Epithelial cell of prostate (primary cell): ENCODE measurements at places on chromosomes 3 and 15.

DNA sequence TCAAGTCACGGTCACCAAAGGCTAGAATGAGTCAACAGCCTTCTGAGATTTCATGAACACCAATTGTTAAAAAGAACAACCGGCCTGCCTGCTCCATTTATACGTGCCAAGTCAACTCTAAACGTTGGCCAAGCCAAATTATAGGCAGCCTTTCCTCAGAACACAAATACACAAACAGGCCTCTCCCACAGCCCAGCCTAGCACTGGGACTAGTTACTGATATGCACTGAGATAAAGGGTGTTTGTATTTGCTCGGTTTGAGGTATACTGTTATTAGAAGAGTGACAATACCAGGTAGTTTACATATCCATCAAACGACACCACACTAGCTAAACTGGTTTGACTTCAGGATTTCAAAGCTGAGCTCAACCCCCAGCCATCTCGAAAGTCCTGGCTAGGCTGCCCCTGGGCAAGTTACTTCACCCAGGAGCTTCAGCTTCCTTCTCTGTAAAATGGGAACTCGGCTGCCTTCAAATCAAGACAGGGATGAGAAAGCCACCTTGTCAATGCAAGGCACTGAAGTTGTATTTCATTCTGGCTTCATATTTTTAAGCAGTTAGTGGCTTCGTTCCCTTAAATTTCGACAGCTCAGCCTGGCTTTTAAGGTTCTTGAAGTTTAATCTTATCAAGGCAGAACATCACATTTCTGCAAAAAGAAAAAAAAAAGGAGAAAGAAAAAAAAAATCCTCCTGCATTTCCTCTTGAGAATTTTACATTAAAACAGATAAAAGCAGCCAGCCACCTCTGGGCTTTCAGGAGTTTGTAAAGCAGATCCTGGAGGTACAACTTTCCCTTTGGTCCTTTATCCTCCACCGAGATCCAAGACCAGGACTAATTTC is 4.0 kb downstream of the TLE3 start:
- peak; percentile 55 for DNase-seq

GRCh38 chr3:14377838-14378169 is 24.6 kb upstream of the SLC6A6 start:
- no peak for DNase-seq

- DNase-seq: no peak
These were observed 49.7 kb upstream of the FRMD4B start for GRCh38 chr3:69435274-69436265.

GRCh38 chr3:61606196-61606595 is 44.8 kb downstream of the PTPRG start:
- no peak for DNase-seq

GRCh38 chr15:78000091-78000926 is 77.2 kb downstream of the TBC1D2B start:
- DNase-seq: peak; percentile 12

GRCh38 chr15:26352909-26353308 is 420.0 kb downstream of the GABRB3 start:
- DNase-seq: no peak

GRCh38 chr15:25712961-25713355 is 150.2 kb downstream of the ATP10A start:
- no peak for DNase-seq

- DNase-seq: no peak
These were observed 83.3 kb upstream of the MYO5C start for GRCh38 chr15:52378746-52379394.

DNA sequence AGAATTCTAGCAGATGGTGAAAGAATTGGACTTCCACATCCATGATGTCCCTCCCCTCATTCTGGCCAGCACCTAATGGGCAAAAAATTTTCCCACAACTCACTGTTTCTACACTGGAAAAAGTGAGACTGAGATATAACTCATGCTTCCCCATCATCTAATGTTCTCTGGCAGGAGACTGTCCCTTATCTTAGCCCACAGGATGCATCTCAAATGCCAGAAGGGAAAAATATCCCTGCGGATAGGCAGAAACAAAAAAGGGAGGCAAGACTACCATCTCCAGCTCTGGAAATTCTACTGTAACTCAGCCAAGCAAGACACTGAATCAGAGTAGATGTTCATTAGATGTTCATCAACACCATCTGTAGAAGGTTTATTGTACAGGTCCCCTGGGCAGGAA is 58.6 kb downstream of the DLG1 start:
- no peak for DNase-seq

GRCh38 chr15:64152507-64153387 is 1.2 kb downstream of the SNX22 start:
- DNase-seq: no peak

- DNase-seq: no peak
These were observed 69.6 kb upstream of the THBS1 start for GRCh38 chr15:39511000-39511915.

GRCh38 chr3:58296269-58296668 is 9.8 kb upstream of the RPP14 start:
- no peak for DNase-seq

- DNase-seq: no peak
These were observed 131.6 kb upstream of the RASGRP1 start for GRCh38 chr15:38696109-38696727.

DNA sequence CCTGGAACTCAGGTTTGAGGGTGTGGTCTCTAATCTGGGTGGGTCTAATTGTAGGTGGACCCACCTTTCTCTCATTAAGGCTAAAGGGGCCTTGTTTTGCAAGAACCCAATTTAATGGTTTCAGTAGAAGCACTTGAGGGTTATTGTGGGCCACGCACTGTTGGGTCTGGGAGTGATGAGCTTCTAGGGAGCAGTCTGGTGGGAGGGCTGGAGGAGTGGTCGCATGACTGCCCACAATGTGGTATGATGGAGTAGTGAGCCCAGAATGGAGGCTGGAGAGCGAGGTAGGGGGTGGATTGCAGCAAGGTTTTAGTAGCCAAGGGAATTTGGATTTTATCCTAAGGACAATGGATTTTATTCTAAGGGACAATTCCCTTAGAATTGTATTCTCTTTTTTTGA is 2.7 kb downstream of the TATDN2 start:
- DNase-seq: no peak

DNA sequence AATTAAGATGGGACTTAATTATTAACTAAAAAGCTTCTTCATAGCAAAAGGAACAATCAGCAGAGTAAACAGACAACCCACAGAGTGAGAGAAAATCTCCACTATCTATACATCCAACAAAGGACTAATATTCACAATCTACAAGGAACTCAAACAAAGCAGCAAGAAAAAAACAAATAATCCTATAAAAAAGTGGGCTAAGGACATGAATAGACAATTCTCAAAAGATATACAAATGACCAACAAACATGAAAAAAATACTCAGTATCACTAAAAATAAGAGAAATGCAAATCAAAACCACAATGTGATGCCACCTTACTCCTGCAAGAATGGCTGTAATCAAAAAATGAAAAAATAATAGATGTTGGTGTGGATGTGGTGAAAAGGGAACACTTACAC is 103.3 kb downstream of the TBL1XR1 start:
- DNase-seq: no peak

GRCh38 chr3:42590989-42591756 is 513 bp downstream of the SS18L2 start:
- DNase-seq: no peak

DNA sequence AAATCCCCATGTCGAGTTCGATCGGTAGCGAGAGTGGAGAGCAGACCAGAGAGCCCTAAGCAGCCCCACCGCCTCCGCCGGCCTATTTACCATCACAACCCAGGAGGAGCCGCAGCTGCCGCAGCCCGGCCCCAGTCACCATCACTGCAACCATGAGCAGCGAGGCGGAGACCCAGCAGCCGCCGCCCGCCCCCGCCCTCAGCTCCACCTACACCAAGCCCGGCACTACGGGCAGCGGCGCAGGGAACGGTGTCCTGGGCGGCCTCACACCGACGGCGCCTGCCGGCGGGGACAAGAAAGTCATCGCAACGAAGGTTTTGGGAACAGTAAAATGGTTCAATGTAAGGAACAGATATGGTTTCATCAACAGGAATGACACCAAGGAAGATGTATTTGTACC is 89.5 kb upstream of the TPM1 start:
- no peak for DNase-seq

DNA sequence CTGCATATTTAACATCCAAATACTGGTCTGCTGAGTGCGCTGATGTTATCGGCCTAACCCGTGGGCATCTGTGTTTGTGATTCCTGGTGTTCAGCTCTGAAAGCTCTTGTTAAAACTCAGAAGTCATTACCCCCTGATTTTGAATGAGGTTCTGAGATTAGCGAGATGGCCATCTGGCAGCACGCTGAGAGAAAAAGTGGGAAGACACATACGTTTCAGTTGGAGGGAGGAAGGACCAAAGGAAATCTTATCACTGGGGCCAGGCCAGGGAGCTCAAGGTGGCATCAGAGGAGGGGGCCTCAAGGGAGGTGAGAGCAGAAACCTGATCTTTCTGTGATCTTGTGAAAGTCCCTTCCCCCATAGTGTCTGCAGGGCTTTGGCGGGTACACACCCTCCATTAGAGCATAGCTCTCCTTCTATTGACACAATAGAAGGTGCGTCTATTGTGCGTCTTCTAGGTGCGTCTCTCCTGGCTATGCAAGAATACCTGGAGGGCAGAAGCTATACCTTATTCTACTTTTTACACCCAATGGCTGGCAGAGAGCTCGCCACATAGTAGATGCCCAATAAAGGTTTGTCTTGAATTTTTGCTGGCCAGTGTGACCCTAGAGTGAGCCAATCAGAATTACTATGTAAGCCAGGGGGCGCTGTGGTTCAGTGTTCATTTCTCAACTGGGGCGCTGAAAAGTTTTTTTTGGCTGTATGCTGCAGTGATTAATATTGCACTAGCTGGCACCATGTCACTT is 182.4 kb downstream of the SHQ1 start:
- DNase-seq: no peak

DNA sequence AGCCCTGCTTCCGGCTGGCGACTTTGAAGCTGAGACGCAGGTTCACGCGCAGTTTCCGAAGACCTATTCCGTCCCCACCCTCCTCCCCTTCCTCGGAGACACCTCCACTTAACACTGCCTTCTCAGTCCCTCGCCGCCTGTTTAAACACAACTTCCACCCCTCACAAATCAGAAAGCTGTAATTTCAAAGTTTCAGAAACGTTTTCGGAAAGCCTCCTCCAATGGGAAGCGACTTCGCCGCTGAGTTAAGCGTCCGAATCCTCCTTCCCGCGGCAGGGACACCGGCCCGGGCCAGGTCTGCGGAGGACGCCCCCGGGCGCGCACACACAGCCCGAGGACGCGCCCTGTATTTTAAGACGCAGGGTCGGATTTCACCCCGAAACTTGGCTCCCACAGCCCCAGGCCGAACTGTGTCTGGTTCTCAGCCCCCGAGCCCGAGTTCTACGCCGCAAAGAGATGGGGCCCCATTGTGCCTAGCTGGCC is 559 bp upstream of the LRRN1 start:
- no peak for DNase-seq

GRCh38 chr15:47301481-47301880 is 415.8 kb upstream of the SEMA6D start:
- DNase-seq: no peak

GRCh38 chr3:37577697-37578096 is 284.0 kb upstream of the CTDSPL start:
- DNase-seq: no peak

GRCh38 chr3:108569336-108569735 is 19.9 kb downstream of the CIP2A start:
- no peak for DNase-seq

DNA sequence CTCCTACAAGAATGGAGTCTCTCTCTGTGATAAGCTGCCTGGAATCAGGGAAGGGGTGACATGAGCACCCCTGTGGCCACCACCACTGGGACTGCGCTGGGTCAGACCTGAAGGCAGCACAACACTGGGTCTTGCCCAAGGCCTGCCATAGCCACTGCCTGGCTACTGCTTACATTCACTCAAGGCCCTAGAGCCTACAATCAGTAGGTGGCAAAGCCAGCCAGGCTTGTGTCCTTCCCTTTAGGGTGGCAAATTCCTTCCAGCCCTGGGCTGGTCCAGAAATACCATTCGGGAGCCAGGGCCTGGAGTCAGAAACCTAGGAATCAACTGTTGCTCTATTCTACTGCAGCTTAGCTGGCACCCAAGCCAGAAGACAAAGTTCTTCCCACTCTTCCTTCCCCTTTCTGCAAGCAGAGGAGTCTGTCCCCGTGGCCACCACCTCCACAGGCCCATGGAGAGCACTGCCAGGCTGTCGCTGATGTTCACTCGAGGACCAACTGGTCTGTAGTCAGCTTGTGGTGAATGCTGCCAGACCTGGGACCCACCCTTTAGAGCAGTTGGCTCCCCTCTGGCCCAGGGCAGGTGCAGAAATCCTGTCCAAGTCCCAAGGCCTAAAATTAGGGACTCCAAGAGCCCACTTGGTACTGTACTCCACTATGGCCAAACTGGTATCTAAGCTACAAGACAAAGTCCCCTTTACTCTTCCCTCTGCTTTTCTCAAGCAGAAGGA is 307.4 kb downstream of the THSD4 start:
- DNase-seq: no peak

DNA sequence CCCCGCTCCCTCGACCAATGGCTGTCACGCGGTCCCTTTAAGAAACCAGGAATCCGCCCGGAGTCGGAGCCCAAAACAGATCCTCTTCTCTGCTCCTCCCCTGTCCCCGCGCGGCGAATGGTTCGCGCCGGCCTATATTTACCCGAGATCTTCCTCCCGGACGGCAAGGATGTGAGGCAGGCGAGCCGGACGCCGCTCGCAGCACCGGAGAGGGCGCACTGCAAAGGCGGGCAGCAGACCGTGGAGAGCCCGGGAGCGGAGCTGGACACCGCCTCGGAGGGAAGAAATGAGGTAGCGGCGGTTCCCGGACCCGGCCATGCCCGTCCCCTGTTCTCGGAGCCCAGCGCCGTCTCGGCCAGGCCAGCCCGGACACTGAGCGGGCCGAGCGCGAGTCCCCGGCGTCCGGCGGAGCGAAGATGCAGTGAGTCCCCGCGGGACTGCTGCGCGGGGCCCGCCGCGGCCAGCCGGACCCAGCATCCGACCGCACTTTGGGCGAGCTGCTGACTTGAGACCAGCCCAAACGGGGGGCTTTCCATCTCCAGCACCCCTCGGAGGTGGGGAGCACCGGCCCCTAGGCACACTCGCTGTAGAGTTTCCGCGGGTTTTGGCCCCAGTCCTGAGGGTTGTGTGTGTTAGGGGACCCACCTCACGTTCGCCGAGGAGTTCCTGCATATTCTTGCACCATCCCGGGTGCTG is at the start of gene FAM43A:
TSS of gene FAM43A (plus strand) at position 166 of the 696 bp plus-strand sequence. CDS start 944 bp downstream, outside the sequence.
- DNase-seq: peak; percentile 53

GRCh38 chr15:77991029-77991406 is 86.5 kb downstream of the TBC1D2B start:
- no peak for DNase-seq

GRCh38 chr3:185172086-185173049 is 19.5 kb upstream of the C3orf70 start:
- DNase-seq: no peak

- DNase-seq: no peak
These were observed 315.4 kb upstream of the LRRC3B start for GRCh38 chr3:26307192-26307591.

- DNase-seq: no peak
These were observed 43.4 kb downstream of the SNAPC5 start for GRCh38 chr15:66454143-66454542.
